ENCODE measurements at places on chromosomes 6 and 20.

DNA sequence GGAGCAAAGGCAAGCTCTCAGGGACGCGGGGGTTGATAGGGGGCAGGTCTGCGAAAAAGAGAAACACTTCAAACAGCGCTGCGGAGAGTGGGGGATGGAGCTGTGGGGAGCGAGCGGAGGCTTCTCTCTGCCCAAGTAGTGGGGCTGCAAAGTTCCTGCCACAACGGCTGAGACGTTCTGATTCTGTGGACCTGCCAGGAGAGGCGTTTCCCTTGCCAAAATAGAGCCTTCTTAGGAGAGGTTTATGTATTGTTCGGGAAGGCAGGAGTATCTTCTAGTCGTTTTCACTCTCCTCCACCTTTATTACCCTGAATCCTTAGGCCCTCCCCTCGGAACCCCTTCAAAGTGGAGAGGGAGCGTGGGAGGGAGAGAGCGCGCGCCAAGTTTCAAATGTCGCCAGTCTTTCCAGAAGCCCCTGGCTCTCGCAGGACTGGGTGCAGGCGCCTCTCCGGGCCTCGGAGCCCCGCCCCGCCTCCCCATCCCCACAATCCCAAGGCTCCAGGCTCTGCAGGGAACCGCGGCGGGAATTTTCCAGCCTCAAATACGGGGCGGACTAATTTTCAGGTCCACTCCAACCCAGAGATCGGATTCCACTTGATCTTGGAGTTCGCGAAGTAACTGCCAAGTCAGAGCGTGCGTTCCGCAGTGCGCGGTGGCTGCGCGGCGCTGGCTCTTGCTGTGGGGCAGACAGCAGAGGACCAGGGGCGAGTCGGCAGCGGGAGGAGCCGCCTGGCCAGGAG is 10.0 kb upstream of the POU3F2 start:
- DNase-seq, result no peak

DNA sequence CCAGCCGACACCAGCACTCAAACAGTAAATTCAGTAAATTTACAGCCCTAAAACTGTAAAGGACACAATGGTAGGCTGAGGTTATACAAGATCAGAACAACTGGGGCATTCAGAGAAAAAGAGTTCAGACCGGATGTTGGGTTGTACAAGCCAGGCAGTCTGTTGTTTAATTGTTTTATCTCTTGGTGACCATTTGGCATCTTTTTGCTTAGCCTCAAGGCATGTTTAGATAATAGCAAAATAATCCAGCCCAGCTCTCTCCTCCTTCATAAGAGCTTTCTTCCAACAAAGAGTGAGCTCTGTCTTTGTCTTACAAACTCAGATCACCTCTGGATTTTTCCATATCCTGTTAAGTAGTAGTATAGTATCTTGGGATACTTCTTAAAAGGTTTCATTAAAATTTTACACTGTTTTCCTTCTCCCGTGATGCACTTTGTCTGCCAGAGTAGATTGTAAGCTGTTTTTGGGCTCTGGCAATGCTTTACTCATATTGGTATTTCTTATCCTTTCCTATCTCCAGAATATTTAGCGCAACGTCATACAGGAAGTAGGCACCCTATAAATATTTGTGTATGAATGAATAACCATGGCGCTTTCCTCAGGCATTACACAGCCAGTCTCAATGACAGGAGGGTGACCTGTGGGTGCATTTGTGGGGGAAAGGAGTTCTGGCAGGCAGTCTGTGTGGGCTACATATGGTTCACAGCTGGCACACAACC is 35.6 kb upstream of the TRAM2 start:
- no peak for DNase-seq

DNA sequence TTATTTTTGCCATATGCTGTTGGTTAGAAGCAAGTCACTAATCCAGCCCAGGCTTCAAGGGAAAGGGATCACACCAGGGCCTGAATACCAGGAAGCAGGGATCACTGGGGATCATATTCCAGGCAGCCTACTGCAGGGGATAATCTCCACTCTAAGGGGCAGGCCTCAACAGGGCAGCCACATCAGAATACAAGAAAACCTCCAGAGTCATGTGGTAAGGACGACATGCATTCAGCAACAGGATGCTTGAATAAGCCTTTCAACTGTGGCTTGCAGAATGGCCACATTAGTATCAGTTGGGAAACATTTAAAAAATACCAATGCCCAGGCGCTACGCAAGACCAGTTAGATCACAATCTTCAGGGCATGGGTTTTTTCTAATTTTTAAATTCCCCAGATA is 109.1 kb downstream of the LY86 start:
- no peak for DNase-seq

DNA sequence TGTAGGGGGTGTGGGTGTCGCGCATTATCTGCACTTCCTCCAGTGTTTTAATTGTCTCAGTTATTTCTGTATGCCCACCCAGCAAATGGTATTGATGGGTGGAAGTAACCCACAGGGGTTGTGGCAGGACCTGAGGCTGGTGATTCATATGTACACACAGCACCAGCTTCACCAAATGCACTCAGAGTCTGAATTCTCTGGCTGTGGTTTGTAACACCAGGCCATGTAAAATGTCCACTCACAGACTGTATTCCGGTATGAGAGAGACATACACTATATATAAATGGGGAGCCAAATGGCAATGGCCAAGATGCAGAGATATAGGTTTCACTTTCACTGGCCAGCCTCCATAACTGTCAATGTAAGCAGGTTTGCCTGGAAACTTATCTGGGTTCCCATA is 76.3 kb upstream of the FBXL4 start:
- DNase-seq, result no peak

DNA sequence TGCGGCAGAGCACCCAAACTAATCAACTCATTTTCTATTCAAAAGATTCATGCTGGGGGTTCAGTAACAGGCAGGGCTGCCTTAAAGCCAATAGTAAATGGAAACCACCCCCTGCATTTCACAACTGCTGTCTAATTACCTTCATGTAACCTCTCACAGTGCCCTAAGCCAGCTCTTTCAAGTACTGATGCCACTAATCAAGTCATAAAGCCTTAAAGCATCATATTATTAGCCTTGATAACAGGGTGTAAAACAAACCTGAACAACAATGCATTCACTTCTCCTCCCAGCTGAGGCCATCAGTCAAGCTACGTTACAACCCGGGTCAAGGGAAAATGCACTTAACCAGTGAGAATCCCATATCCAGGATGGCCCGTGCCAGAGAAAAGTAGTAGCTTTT is 33.0 kb downstream of the TRERF1 start:
- DNase-seq, result no peak

DNA sequence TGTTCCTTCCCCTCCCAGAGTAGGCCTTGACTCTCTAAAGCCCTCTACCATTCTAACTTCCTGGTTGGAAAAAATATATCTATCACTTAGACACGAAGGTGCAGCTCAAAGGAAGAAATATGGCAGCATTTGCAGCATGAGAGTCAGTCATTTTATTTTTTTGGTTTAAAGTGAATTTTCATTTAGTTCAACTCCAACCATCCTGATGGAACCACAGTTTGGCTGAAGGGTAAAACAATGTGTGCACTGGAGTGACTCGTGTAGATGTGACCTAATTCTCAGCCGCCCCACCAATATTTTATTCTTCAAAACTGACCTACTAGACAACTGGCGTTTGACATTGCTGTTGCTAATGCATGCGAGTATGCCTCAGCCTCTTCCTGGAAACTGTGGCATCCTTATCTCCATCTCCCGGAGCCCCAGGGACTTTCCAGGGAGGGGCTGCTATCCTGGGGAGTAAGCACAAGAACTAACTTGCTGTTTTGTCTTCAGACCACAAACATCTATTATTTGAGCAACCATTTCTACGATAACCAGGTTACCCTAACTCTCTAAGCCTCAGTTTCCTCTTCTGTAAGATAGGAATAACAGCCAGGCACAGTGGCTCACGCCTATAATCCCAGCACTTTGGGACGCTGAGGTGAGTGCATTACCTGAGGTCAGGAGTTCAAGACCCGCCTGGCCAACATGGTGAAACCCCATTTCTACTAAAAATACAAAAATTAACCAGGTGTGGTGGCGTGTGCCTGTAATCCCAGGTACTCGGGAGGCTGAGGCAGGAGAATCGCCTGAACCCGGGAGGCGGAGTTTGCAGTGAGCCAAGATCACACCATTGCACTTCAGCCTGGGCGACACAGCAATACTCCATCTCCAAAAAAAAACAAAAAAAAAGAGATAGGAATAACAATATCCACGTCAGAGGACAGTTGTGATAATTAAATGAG is 148.7 kb upstream of the JARID2 start:
- DNase-seq, result no peak

DNA sequence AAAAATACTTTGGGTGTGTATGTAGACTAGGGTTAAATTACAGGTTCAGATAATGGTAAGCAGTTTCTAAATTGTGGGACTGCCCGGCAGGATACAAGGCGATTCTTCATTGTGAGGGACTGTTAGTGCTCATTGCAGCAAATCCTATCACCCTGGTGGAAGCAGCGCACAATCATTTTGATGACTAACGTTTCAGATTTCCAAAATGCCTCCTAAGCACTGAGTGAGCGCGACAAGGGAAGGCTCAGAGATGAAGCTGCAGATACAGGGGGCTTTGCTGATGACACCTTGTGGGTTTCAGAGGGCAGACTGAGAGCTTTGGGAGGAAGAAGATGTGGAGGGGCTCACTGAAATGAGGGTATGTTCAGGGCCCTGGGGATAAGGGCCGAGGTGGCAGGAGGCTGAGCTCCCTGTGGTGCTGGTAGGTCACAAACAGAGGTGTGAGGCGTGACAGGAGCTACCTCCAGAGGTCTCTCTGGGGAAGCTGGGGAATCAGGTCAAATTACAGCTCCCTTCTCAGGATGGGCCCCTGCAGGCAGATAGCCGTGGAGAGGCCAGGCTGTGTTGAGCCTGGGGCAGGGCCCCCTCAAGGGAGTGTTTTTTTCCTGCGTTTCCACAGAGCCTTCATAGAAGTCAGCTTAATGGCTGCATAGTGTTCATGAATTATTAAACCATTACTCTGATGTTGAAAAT is 84.5 kb upstream of the FYN start:
- no peak for DNase-seq

- DNase-seq, result no peak
Observed at GRCh38 chr6:12506159-12506558, 210.4 kb upstream of the PHACTR1 start.

- no peak for DNase-seq
Observed at GRCh38 chr6:167020206-167020605, 21.0 kb downstream of the CEP43 start.

- DNase-seq, result no peak
Observed at GRCh38 chr6:12369781-12370262, 79.7 kb downstream of the EDN1 start.

- no peak for DNase-seq
Observed at GRCh38 chr6:81878479-81878878, 126.0 kb upstream of the TENT5A start.

Measured in central memory CD8-positive, alpha-beta T cell (primary cell).